Activated naive CD8-positive, alpha-beta T cell treated with anti-CD3 and anti-CD28 coated beads for 36 hours (primary cell): ENCODE measurements at places on chromosomes 1 and 21.
A peak's percentile ranks its signal among the peaks of the same experiment; 100 is the strongest.

GRCh38 chr1:9780554-9781110 is 43.1 kb downstream of the CLSTN1 start:
- no peak for DNase-seq
- no peak overlapping the region for H3K27ac ChIP-seq
- no peaks in the 10 kb centered on the region for H3K27me3 ChIP-seq

DNA sequence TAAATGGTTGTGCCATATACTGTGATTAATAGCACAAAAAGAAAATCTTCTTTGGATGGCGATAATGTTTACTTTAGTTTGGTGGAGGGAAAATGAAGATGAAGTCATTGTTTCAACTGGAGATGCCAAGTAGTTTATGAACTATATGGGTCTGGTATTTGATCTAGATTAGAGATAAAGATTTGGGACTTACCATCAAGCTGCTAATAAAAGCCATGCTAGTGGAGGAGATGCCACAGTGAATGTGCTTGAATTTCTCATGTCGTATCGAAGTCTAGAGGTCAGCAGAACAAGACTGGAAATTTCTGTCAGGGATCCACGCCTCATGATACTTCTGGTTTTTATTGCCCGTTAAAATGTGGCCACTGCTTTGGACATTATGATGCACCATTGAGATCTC is 742.0 kb downstream of the NCAM2 start:
- H3K27me3 ChIP-seq = no peaks in the 10 kb centered on the region
- no peak overlapping the region for H3K27ac ChIP-seq
- H3K4me1 ChIP-seq = no peaks in the 10 kb centered on the region
- no peak for DNase-seq
- no peaks in the 10 kb centered on the region for H3K36me3 ChIP-seq

GRCh38 chr1:2916706-2917105 is 104.6 kb upstream of the ACTRT2 start:
- H3K27me3 ChIP-seq = no peaks in the 10 kb centered on the region
- no peaks in the 10 kb centered on the region for H3K36me3 ChIP-seq
- no peak overlapping the region for H3K4me3 ChIP-seq
- no peaks in the 10 kb centered on the region for H3K4me1 ChIP-seq
- no peak for DNase-seq

GRCh38 chr1:205667909-205668643 is 12.2 kb downstream of the SLC45A3 start:
- no peak overlapping the region for H3K4me3 ChIP-seq
- H3K36me3 ChIP-seq = no peaks in the 10 kb centered on the region
- H3K27ac ChIP-seq = peak overlapping the region; percentile 13

DNA sequence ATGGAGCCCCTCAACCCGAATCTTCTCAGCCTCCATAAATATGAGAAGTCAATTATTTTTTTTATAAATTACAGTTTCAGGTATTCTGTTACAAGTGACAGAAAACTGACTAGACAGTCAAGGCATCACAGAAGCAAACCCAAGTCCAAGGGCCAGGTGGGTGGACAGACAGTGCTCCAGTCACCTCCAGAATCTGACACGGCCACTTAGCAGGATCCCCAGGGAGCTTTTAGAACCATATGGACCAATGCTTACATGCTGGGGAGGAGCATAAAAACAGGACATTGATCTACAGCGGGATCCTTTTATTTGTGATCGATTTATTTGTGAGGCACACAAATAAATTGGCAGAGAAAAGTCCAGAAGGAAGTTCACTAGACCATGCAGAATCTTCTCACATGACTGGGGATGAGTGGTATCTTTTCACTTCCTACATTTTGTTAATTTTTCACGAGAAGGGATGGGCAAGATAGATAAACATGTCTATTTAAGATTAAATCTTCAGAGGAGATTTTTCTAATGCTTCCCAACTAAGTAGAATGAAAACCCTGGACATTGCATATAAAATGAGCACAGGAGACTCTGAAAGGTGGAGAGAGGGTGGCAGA is 15.0 kb downstream of the ZNF496 start:
- no peak overlapping the region for H3K27ac ChIP-seq
- no peaks in the 10 kb centered on the region for H3K27me3 ChIP-seq
- peaks cover 60% of the 10 kb centered on the region for H3K36me3 ChIP-seq
- DNase-seq = no peak

DNA sequence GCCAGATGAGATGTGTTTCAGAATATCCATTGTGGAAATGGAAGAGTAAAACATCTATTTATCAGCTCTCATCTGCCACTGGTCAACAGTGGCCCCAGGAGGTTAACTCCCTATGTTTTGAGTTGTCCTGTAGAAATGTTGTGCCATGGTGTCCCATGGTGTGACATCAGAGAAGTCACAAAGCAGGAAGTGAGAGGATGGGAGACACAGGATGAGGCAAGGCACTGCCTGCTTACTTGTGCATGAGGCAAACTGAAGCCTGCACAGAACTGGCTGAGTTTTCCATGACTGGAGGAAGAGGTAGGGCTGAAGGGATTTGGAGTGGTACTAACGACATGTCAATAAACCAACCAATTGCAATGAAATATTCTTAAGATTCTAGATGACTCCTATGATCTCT is 131.5 kb upstream of the ZNF644 start:
- no peak overlapping the region for H3K4me3 ChIP-seq
- peaks cover 6% of the 10 kb centered on the region for H3K27me3 ChIP-seq
- H3K4me1 ChIP-seq = no peaks in the 10 kb centered on the region
- H3K36me3 ChIP-seq = no peaks in the 10 kb centered on the region
- DNase-seq = no peak

- H3K4me1 ChIP-seq = no peaks in the 10 kb centered on the region
- DNase-seq = no peak
- no peaks in the 10 kb centered on the region for H3K27me3 ChIP-seq
- H3K27ac ChIP-seq = no peak overlapping the region
- no peaks in the 10 kb centered on the region for H3K36me3 ChIP-seq
Measured at GRCh38 chr1:90370686-90371447, 346.2 kb downstream of the BARHL2 start.

DNA sequence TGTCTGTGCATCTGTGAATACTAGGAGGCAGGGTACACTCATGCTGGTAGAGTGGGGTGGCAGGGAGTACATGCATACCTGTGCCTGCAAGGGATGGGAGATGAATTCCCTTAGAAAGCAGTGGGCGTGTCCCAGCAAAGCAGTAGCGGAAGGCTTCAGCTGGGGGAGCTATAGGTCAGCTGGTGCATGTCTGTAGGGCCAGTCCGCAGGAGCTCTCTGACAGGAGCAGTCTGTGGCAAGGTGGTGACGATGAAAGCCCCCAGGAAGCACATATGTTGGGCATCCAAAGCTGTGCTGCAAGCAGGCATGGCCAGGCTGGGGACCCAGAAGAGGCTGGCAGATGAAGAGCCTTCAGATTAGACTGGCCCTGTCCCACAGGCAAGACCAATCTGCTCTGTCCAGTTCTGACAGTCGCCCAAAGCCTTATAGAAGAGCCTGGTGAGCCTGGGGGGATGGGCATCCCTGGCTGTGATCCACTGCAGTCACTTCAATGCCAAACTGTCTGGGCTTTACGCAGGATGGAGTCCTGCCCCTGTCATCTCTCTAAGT is 1.8 kb upstream of the OR2M4 start:
- no peak for DNase-seq
- no peak overlapping the region for H3K27ac ChIP-seq
- H3K27me3 ChIP-seq = peaks cover 4% of the 10 kb centered on the region

- H3K4me3 ChIP-seq = no peak overlapping the region
- no peaks in the 10 kb centered on the region for H3K4me1 ChIP-seq
- H3K36me3 ChIP-seq = no peaks in the 10 kb centered on the region
- no peak for DNase-seq
- no peak overlapping the region for H3K27ac ChIP-seq
- H3K27me3 ChIP-seq = peaks cover 17% of the 10 kb centered on the region
Measured at GRCh38 chr1:231519166-231519565, 9.3 kb upstream of the TSNAX start.

- peaks cover 13% of the 10 kb centered on the region for H3K36me3 ChIP-seq
- no peak overlapping the region for H3K27ac ChIP-seq
- DNase-seq = no peak
- no peaks in the 10 kb centered on the region for H3K27me3 ChIP-seq
- H3K4me1 ChIP-seq = no peaks in the 10 kb centered on the region
- H3K4me3 ChIP-seq = no peak overlapping the region
Measured at GRCh38 chr1:228340686-228341449, 65.8 kb downstream of the TRIM11 start.

- no peak overlapping the region for H3K27ac ChIP-seq
- H3K36me3 ChIP-seq = peaks cover 8% of the 10 kb centered on the region
- H3K4me1 ChIP-seq = no peaks in the 10 kb centered on the region
- no peak for DNase-seq
- H3K4me3 ChIP-seq = no peak overlapping the region
- no peaks in the 10 kb centered on the region for H3K27me3 ChIP-seq
Measured at GRCh38 chr1:228314658-228315483, 91.8 kb downstream of the TRIM11 start.

GRCh38 chr1:159946242-159947187 is 1.1 kb upstream of the IGSF9 start:
- H3K4me1 ChIP-seq = peaks cover 4% of the 10 kb centered on the region
- peaks cover 21% of the 10 kb centered on the region for H3K27me3 ChIP-seq
- no peak for DNase-seq
- H3K36me3 ChIP-seq = no peaks in the 10 kb centered on the region
- peak overlapping the region; percentile 38 for H3K4me3 ChIP-seq

GRCh38 chr1:243482141-243483022 is 226.5 kb downstream of the SDCCAG8 start:
- H3K27me3 ChIP-seq = no peaks in the 10 kb centered on the region
- H3K4me1 ChIP-seq = peaks cover 9% of the 10 kb centered on the region
- H3K36me3 ChIP-seq = peaks cover under 1% of the 10 kb centered on the region
- peak overlapping the region; percentile 68 for H3K4me3 ChIP-seq

GRCh38 chr1:224482619-224483018 is 48.0 kb upstream of the WDR26 start:
- H3K27me3 ChIP-seq = no peaks in the 10 kb centered on the region
- no peak for DNase-seq
- H3K4me1 ChIP-seq = no peaks in the 10 kb centered on the region
- H3K27ac ChIP-seq = no peak overlapping the region
- no peak overlapping the region for H3K4me3 ChIP-seq

- peaks cover 56% of the 10 kb centered on the region for H3K4me1 ChIP-seq
- peak overlapping the region; percentile 90 for H3K4me3 ChIP-seq
- no peak for DNase-seq
- no peaks in the 10 kb centered on the region for H3K27me3 ChIP-seq
Measured at GRCh38 chr21:44918107-44918470, 2.6 kb downstream of the ITGB2 start.

GRCh38 chr1:153799016-153799415 is 23.8 kb downstream of the SLC27A3 start:
- H3K27ac ChIP-seq = no peak overlapping the region
- peaks cover 12% of the 10 kb centered on the region for H3K36me3 ChIP-seq
- DNase-seq = no peak
- H3K4me3 ChIP-seq = no peak overlapping the region
- no peaks in the 10 kb centered on the region for H3K27me3 ChIP-seq

GRCh38 chr1:11746092-11746491 is 10.2 kb downstream of the AGTRAP start:
- H3K36me3 ChIP-seq = no peaks in the 10 kb centered on the region
- peaks cover 18% of the 10 kb centered on the region for H3K4me1 ChIP-seq
- no peak for DNase-seq
- H3K27me3 ChIP-seq = no peaks in the 10 kb centered on the region
- H3K27ac ChIP-seq = no peak overlapping the region
- no peak overlapping the region for H3K4me3 ChIP-seq

- no peaks in the 10 kb centered on the region for H3K36me3 ChIP-seq
- H3K27me3 ChIP-seq = no peaks in the 10 kb centered on the region
- no peaks in the 10 kb centered on the region for H3K4me1 ChIP-seq
- no peak overlapping the region for H3K4me3 ChIP-seq
- DNase-seq = no peak
- no peak overlapping the region for H3K27ac ChIP-seq
Measured at GRCh38 chr1:201636510-201636971, 97.6 kb downstream of the NAV1 start.

- DNase-seq = no peak
- no peaks in the 10 kb centered on the region for H3K36me3 ChIP-seq
- H3K27me3 ChIP-seq = peaks cover 4% of the 10 kb centered on the region
- no peak overlapping the region for H3K27ac ChIP-seq
- H3K4me1 ChIP-seq = no peaks in the 10 kb centered on the region
- H3K4me3 ChIP-seq = no peak overlapping the region
Measured at GRCh38 chr21:28387220-28387619, 605.5 kb downstream of the LTN1 start.

GRCh38 chr1:38724160-38725131 is 135.1 kb downstream of the RRAGC start:
- peaks cover 1% of the 10 kb centered on the region for H3K4me1 ChIP-seq
- no peak overlapping the region for H3K27ac ChIP-seq
- H3K36me3 ChIP-seq = no peaks in the 10 kb centered on the region
- DNase-seq = no peak

DNA sequence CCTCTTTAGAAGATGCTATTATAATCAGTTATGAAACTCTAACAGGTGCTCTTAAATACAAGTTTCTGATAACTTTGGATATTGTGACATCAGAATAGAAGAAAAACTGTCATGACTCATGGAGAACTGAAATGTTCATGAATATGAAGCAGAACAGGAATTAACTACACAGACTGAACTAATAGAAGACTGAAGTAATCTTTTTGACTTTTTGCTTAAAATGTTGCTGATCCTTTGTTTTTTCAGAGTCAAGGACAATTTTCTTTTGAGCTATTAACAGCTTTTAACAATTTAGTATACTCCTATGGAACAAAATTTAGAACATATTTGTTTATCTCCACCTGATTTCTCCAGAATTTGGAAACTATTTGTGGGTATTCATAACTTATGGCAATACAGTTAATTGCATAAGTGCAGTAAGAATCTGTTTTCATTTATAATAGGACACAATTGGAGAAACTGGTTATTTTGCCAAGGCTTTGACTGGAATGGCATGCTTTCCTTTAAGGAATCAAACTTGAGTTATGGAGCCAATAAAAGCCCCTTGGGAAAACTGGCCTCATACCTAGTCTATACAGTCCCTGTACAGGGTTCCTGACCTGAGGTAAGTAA is 18.7 kb upstream of the PLA2G5 start:
- no peak overlapping the region for H3K4me3 ChIP-seq
- peaks cover 6% of the 10 kb centered on the region for H3K4me1 ChIP-seq
- H3K27me3 ChIP-seq = peaks cover 7% of the 10 kb centered on the region
- DNase-seq = no peak
- peaks cover 8% of the 10 kb centered on the region for H3K36me3 ChIP-seq

- no peaks in the 10 kb centered on the region for H3K36me3 ChIP-seq
- peak; percentile 6 for DNase-seq
- no peaks in the 10 kb centered on the region for H3K4me1 ChIP-seq
- H3K27me3 ChIP-seq = no peaks in the 10 kb centered on the region
Measured at GRCh38 chr21:18499761-18500376, 96.3 kb upstream of the TMPRSS15 start.

- H3K36me3 ChIP-seq = no peaks in the 10 kb centered on the region
- no peaks in the 10 kb centered on the region for H3K27me3 ChIP-seq
- no peak for DNase-seq
- H3K4me1 ChIP-seq = peaks cover 23% of the 10 kb centered on the region
- no peak overlapping the region for H3K27ac ChIP-seq
Measured at GRCh38 chr1:183223467-183223866, 37.4 kb downstream of the LAMC2 start.

- H3K36me3 ChIP-seq = no peaks in the 10 kb centered on the region
- peaks cover 97% of the 10 kb centered on the region for H3K27me3 ChIP-seq
- no peak overlapping the region for H3K27ac ChIP-seq
- DNase-seq = no peak
- H3K4me1 ChIP-seq = peaks cover 33% of the 10 kb centered on the region
- H3K4me3 ChIP-seq = no peak overlapping the region
Measured at GRCh38 chr1:180235502-180236239, 5.6 kb downstream of the LHX4 start.
